SJCRH30 (cell line): ENCODE measurements at places on chromosomes 5 and 9.

DNA sequence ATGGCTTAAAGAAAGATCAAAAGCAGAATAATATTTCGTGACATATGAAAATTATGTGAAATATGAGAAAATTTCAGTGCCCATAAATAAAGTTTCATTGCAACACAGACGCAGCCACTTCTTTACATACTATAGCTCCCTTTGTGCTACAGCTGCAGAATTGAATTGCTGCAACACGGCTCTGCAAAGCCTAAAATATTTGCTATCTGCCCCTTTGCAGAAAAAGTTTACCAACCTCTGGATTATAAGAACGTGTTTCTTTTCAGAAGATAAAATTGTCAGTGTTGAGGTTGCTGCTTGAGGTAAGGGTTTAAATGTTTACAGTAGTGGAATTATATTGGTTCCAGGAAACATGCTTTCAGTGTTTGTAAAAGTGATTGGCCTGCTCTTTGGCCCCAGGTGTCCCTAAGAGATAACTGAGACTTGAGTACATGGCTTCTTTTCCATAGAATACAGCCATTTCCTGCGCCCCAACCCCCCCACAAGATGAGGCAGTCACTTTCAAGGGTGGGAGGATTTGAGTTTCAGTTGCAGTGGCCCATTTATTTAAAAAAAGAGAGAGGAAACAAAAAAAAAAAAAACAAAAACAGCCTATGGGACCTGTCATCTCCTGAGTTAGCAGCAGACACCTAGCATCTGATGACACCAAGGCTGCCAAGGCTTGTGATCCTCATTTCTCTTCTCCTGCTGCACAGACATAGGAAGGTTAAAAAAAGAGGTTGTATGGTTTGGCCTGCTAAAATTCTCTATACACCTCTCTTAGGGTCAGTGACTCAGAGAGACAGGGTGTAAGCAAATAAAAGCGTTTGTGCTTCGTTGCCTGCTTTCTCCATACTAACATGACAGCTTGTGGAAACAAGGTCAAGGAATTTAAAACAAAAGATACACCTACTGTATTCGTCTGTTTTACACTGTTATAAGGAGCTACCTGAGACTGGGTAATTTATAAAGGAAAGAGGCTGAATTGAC is 28.0 kb upstream of the HTR4 start:
- no peak for DNase-seq
- no peaks in the 10 kb centered on the region for H3K4me1 ChIP-seq
- no peaks in the 10 kb centered on the region for H3K27me3 ChIP-seq
- no peak overlapping the region for H3K4me3 ChIP-seq

DNA sequence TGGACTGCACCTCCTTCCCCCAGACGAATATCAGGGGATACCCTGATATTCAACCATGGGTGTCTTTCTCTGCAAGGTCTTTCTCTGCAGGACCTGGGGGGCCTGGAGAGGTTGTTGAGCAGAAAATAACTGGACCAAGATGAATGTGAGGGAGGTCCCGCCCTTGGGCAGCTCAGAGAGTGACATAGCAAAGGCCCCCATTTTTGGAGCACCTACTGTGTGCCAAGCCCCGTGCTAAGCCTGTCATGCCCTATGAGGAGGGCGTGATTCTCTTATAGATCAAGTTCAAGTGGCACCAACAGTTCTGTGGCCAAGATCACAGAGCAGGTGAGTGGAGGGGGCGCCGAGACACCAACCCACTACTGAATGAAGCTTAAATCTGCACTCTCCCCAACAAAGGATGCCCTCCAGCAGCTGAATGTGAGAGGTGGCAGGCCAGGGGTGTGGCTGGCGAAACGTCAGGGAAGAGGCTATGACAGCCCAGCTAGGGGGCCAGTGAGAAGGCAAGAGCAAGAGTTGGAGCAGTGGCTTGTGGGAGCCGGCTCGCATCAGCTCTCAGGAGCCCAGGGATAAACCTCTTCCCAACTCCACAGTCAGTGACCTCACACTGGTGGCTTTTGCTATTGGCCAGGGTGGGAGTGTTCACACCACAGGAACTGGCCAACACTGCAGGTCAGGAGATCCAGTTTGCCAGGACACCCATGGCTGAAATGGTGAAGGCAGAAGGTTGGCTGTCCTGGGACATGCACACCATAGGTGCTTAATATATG is 5.3 kb downstream of the SARDH start:
- H3K4me1 ChIP-seq: peaks cover 9% of the 10 kb centered on the region
- H3K27me3 ChIP-seq: no peaks in the 10 kb centered on the region
- H3K36me3 ChIP-seq: no peaks in the 10 kb centered on the region
- no peak overlapping the region for H3K4me3 ChIP-seq
- no peak overlapping the region for H3K27ac ChIP-seq

DNA sequence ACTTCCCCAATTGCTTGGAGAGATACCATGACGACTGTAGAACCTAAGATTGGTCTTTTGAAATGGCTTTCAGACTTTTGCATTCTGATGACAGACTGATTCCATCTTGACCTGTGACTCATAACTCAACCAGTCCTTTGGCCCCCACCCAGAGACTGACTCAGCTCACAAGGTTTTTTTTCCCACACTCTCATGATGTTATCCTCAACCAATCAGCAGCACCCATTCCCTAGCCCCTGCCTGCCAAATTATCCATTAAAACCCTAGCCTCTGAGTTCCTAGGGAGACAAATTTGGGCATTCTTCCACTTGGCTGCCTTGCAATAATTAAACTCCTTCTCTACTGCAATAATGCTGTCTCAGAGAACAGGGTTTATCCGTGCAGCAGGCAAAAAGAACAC is 1263.3 kb upstream of the CDH9 start:
- no peak overlapping the region for H3K27ac ChIP-seq
- H3K4me3 ChIP-seq: no peak overlapping the region
- H3K4me1 ChIP-seq: no peaks in the 10 kb centered on the region
- H3K36me3 ChIP-seq: no peaks in the 10 kb centered on the region
- DNase-seq: peak; percentile 25

DNA sequence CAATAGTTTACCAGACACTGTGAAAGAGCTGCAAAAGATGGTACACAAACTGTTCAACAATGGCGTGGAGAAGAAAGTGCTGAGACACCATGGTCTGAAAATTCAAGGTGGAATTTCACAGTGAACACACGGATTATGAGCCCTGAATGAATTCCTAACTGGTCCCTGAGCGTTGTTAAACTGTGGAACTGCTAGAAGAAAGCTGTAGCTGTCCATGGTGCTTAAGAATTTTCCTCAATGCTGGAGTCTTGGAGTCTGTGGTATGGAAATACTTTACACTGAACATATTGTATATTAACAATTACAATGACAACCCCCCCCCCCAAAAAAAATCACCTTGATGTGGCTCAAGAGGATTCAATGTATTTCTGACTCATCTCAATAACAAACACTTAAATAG is 68.5 kb downstream of the SLC24A2 start:
- peak; percentile 68 for DNase-seq
- H3K36me3 ChIP-seq: no peaks in the 10 kb centered on the region
- no peak overlapping the region for H3K4me3 ChIP-seq
- no peaks in the 10 kb centered on the region for H3K4me1 ChIP-seq
- no peaks in the 10 kb centered on the region for H3K27me3 ChIP-seq
- H3K27ac ChIP-seq: no peak overlapping the region

DNA sequence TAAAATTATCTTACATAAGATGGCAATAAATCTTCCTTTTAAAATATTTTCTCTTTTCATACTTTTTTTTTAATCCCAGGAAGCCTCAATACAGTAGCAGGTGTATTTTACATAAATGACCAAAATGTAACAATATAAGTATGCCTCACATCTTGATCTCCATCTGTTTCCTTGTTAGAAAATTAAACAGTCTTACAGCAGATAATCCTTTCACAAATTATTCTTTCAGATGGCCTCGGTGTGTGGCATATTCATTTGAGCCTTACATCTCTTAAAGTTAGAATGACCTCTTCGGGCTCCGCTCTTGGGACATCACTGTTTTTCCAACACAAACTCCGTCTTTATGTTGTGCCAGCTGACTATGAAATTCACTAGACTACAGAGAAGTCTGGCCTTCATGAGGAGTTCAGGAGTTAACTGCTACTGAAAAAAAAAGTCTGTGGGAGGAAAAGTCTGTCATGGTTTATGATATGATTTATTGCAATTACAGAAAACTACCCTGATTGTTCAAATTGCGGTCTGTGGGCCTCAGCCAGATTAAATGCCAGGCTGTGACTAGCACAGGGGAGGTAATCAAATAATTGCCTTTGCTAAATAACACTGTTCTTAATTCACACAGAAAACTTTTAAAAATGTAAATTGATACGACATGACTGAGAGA is 292.9 kb upstream of the PUM3 start:
- no peaks in the 10 kb centered on the region for H3K27me3 ChIP-seq
- DNase-seq: peak; percentile 17
- no peak overlapping the region for H3K4me3 ChIP-seq
- no peaks in the 10 kb centered on the region for H3K36me3 ChIP-seq
- H3K4me1 ChIP-seq: 0 out of 2 replicates have a peak, but pooled peaks cover 5% of the 10 kb centered on the region

GRCh38 chr9:8062459-8062858 is 262.9 kb upstream of the DMAC1 start:
- H3K4me1 ChIP-seq: no peaks in the 10 kb centered on the region
- H3K36me3 ChIP-seq: no peaks in the 10 kb centered on the region
- no peak for DNase-seq

- H3K27me3 ChIP-seq: no peaks in the 10 kb centered on the region
- DNase-seq: no peak
- peaks cover 10% of the 10 kb centered on the region; the same call in 1 of the 2 replicates for H3K4me1 ChIP-seq
- H3K4me3 ChIP-seq: no peak overlapping the region
- no peak overlapping the region for H3K27ac ChIP-seq
These were observed 246.0 kb downstream of the GADD45G start for GRCh38 chr9:89850631-89851325.

- no peaks in the 10 kb centered on the region for H3K4me1 ChIP-seq
- H3K27ac ChIP-seq: no peak overlapping the region
- H3K36me3 ChIP-seq: peaks cover 54% of the 10 kb centered on the region
- no peak overlapping the region for H3K4me3 ChIP-seq
- no peak for DNase-seq
These were observed 14.4 kb downstream of the GDNF start for GRCh38 chr5:37825334-37825915.

DNA sequence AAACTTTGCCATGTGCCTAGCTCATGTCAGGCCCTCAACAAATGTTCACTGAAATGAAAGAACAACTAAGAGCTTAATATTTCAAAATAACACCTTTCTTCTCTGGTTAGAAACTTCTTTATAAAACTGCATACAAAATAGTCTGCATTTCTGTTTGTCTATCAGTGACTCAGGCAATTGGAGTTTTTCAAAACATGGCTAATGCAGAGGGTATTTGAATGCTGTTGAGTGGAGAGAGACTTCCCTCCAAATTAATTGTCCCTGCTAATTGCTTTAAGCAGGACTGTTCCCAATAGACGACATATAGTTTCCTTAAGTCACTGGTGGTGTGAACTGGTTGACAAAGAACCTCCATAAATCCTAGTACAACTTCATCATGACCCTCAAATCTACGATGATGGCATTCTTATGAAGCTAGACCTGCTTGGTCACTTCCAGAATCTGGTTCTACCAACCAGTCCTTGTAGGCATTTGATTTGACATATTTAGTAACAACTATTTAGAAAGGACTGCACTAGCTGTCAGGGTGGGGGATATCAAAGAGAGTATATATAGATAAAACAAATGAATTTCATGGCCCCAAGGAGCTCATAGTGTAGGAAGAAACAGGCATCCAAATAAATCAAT is 84.5 kb downstream of the PRLR start:
- H3K36me3 ChIP-seq: no peaks in the 10 kb centered on the region
- H3K27ac ChIP-seq: no peak overlapping the region
- no peak overlapping the region for H3K4me3 ChIP-seq
- no peaks in the 10 kb centered on the region for H3K27me3 ChIP-seq

DNA sequence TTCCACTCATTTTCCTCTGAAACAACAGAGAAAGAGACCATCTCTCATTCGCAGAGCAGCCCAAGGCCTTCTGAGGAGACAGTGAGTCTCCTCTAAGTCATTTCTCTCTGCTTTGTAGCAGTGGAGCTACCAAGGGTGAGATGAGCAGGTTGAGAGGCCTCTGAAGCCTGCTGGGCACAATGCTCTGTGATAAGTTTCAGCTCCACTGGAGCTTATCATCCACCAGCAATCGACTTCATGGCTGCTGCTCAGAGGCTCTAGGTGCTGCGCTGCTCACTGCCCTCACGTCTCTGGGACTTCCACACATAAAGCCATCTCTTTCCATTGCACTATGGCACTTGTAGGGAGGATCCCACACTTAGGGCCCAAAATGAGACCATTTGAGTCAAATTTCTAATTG is 96.3 kb downstream of the CMYA5 start:
- no peak for DNase-seq
- H3K4me3 ChIP-seq: no peak overlapping the region
- no peak overlapping the region for H3K27ac ChIP-seq
- H3K36me3 ChIP-seq: no peaks in the 10 kb centered on the region
- no peaks in the 10 kb centered on the region for H3K4me1 ChIP-seq
- H3K27me3 ChIP-seq: no peaks in the 10 kb centered on the region

GRCh38 chr5:129172580-129172979 is 78.0 kb downstream of the ISOC1 start:
- no peaks in the 10 kb centered on the region for H3K27me3 ChIP-seq
- no peaks in the 10 kb centered on the region for H3K36me3 ChIP-seq
- H3K27ac ChIP-seq: no peak overlapping the region
- peak; percentile 20 for DNase-seq

DNA sequence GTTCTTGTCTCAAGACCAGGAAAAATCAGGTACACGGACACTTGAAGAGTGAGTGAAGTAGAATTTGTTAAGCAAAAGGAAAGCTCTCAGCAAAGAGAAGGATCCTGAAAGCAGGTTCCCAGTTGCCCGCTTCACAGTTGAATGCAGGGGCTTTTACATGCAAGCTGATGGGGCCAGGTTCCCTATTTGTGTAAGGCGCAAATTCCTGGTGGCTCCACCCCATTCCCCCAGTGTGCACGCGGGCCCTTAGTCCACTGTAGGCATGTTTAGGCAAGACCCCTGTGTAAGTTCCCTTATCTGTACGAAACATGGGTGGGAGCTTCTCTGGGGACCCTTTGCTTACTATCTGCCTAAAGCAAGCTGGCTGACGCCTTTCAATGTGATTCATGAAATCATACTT is 2.7 kb upstream of the AGTPBP1 start:
- peaks cover 7% of the 10 kb centered on the region for H3K4me1 ChIP-seq
- no peaks in the 10 kb centered on the region for H3K36me3 ChIP-seq
- no peaks in the 10 kb centered on the region for H3K27me3 ChIP-seq
- H3K4me3 ChIP-seq: no peak overlapping the region
- no peak overlapping the region for H3K27ac ChIP-seq

- H3K27ac ChIP-seq: no peak overlapping the region
- H3K36me3 ChIP-seq: no peaks in the 10 kb centered on the region
- H3K27me3 ChIP-seq: no peaks in the 10 kb centered on the region; the same call in 1 of the 2 replicates
- DNase-seq: no peak
These were observed 23.9 kb downstream of the TPPP start for GRCh38 chr5:669111-669841.

DNA sequence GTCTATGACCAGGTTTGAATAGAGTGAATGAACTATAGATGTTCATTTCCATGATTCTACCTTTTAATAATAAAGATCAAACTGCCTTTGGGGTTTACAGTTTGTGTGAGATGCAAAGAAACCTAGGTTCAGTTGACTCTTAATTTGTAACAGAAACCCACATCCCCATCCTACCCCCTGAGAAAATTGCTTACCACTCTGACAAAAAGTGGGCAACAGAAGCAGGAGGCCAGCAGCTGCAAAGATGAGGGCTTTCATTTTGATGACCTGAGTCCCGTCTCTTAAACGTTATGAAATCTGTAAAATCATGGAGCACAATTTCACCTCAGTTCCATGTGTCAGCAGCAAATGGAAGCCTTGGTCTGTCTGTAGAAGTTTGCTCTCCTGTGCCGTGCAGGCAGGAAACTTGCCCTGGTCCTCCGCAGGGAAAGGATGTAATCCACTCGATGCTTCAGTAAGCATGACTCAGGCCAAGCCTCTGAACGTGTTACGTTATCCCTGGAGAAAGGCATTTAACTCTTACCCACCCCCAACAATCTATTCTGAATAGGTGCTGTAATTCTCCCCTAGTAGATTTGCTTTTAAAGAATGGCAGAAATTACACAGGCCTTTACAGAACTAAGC is at the start of gene F2RL2:
Gene F2RL2, minus strand, starts transcription at position 431 of the 624 bp plus-strand sequence. Its CDS starts 173 bp downstream, at position 258.
- H3K4me3 ChIP-seq: peak within 1 kb of the TSS; percentile 51
- H3K4me1 ChIP-seq: no peaks in the 10 kb centered on the region
- H3K36me3 ChIP-seq: no peaks in the 10 kb centered on the region
- no peaks in the 10 kb centered on the region for H3K27me3 ChIP-seq
